ENCODE measurements at places on chromosomes 6 and 20.

DNA sequence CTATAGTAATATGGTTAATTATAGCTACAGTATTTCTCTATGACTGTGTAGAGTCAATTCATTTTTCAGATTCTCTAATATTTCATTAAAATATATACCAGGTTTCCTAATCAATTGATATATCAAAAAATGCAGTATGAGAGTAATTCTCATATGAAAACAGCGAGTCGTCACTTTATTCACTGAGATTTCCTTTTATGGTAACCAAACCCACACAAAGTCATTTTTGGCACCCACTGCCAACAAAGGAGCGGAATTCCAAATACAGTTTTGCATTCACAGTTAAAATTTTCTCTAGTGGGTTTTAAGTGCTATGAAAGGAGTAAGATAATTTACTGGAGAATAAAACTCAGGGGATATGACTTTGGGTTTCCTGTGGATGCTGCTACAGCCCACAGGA lies 163.8 kb downstream of the HIVEP2 start:
- DNase-seq, result no peak

- no peak for DNase-seq
Observed at GRCh38 chr6:53929041-53929820, 134.4 kb downstream of the LRRC1 start.

DNA sequence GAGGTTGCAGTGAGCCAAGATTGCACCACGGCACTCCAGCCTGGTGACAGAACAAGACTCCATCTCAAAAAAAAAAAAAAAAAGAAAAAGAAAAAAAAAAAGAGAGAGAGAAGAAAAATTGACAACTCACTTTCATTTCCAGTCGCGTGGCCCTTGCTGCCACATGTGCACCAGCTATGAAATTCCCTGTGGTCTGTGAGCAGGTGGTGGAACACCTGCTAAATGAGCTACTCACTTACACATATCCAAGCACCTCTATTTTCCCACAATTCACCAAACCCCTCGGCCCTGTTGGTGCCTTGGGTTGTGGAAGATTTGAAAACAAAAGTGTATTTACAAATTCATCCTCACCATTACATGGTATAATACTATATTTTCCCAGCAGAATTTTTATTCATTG lies 105.2 kb upstream of the ASF1A start:
- DNase-seq, result no peak

DNA sequence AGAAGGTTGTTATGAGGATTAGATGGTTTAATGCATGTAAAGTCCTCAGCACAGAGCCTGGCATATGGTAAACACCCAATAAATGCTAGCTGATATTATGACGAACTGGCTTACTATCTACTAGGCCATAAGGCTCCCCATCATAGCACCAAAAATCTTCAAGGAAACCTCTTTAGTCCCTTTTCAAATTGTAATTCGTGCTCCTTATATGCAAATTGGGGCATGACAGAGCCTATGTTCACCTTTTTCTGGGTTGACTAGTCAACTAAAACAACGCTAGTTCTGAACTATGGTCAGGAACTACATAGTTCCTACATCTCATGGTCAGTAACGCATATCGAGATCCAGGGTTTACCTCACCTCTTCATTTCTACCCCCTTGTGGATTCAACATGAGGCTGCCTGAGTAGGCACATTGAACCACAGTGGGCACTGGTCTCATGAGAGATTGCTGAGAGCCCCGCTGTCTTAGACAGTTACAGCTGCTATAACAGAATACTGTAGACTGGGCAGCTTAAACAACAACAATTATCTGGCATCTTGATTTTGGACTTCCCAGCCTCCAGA lies 97.2 kb upstream of the TNFAIP3 start:
- no peak for DNase-seq

DNA sequence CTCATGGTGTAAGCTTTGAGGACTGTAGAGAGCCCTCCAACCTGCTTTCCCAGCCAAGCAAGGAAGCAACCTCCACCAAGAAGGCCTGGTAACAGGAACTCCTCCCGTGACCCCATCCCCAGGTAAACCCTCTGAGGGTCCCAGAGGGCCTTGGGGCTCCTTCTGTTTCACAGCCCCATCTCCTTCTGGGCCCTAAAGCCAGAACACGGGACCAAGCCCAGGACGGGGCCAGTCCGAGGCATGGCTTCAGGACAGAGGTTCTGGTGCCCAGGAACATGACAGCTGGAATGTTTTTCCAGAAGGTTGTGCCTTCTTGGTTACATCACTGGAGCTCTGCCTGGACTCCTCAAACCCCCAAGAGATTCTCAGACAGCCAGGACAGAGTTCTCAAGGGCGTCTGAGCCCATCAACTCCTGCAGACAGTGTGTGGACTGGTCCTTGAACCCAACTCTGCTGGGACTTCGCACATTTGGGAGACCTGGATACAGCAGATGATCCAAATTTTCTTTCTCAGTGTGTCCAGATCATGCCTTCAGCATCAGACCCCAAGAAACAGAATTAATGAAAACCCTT lies 43.1 kb downstream of the RRBP1 start:
- DNase-seq, result no peak

DNA sequence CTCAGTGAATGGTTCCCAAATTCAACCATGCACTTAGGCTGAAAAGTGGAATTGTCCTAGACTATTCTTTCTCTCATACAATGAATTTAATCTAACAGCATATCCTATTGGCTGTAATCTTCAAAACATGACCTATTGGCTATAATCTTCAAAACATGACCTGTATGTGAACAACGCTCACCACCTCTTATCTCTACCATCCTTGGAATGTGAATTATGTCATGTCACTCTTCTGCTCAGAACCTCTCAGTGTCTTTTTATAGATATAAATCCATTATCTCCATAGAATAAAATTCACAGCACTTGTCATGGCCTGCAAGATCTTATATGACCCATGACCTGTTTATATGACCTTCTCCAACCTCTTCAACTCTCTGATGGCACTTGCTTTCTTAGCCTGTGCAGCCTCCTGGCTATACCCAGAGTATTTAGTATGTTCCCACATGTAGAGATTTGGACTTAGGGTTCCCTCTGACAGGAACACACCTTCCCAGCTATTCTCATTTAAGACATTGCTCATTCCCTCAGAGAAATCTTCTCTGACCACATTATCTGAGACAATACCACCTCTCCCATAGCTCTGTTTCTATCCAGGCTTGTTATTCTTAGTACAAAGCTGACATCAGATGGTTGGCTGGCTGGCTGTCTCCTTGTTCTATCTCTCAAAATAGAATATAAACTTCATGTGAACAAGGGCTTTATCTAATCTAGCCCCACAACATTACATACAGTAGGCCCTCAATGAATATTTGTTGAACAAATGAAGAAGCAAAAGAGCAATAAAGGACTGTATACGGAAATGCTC lies 275.0 kb upstream of the PREP start:
- no peak for DNase-seq

DNA sequence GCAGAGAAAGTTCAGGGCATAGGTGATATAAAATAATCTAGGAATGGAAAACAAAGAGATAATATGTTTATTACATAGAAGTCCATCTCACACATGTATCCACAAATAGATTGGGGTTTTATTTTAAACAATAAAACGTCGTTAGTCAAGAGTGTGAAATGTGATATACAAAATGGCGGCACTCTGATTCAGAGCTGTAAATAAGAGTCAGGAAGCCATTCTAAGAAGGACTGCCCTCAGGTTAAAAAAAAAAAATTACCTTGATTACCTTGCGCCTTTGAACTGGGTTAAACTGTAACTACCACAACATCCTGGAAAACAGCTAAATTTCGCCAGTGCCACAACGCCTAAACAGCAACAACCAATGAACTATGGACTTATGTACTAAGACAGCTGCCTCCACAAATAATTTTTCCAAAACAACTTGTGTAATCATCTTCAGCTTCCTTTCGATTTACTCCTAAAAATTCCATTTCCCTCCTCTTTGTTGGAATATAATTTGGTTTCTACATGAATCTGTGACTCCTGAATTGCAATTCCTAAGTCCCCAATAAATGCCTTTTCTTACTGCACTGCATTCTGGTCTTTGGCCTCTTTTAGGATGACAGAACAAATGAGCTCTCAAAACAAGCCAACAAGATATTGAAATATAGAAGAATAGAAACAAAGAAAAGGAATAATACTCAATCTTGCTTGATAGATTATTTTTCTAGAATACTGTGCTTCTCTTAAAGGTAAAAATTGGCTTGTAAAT lies 1019.5 kb upstream of the MAP3K7 start:
- no peak for DNase-seq

- no peak for DNase-seq
Observed at GRCh38 chr20:49432550-49432949, 49.9 kb downstream of the KCNB1 start.
